NCI-H2029 treated with DMSO at 0.1 percent for 48 hours (cell line): ENCODE measurements at places on chromosomes 2 and 18.

DNA sequence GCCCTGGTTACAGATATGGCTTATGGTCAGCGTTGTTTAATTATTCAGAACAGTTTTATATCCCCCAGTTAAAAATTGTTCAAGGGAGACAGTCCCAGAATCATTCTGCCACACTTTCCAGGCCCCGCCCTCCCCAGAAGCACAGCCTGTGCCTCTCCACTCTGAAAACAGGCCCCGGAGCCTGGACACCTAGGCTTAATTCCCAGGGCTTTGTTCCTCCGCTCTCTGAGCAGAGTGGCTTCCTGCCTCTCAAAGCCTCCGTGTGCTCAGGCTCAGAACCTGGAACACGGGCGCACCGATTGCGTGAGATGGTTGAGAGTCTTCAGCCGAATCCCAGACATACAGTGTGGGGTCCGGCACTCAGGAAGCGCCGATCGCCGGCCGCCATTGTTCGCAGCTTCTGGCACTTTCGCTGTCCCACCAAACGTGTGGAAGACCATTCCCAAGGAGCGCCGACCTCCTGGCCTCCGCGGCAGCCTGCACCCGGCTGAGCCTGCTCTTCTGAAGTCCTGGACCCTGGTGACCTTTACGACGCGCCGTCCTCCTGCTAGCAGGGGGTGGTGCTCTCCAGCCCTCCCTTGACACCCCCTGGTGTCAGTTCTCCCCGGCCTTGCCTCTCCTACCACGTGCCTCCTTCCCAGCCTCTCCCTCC lies 45.6 kb downstream of the TWIST2 start:
- no peak for DNase-seq

DNA sequence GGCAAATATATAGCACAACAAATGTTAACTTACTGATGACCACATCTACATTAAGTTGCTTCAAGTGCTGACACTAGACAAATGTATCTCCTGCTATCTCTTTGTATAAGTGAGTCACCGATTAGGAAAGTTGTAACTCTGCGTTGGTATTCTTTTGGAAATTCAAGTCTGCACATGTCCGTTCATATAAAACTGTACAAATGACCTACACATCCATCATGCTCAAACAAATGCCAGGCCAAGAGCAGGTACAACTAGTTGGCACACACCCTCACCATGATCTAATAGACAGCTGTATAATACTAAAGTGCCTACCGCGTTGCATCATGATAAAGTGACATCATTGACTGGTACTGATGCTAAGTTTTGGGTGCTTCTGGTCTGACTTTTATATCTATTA lies 141.1 kb downstream of the RBMS1 start:
- no peak for DNase-seq

GRCh38 chr2:239824046-239824694 lies 201.0 kb downstream of the NDUFA10 start:
- peak; percentile 54 for DNase-seq

- DNase-seq: no peak
Measured at GRCh38 chr2:173307293-173307692, 47.4 kb upstream of the CDCA7 start.

GRCh38 chr2:146621656-146622055 lies 1223.2 kb upstream of the ACVR2A start:
- DNase-seq: no peak

- no peak for DNase-seq
Measured at GRCh38 chr2:148521181-148521580, 123.4 kb upstream of the EPC2 start.

DNA sequence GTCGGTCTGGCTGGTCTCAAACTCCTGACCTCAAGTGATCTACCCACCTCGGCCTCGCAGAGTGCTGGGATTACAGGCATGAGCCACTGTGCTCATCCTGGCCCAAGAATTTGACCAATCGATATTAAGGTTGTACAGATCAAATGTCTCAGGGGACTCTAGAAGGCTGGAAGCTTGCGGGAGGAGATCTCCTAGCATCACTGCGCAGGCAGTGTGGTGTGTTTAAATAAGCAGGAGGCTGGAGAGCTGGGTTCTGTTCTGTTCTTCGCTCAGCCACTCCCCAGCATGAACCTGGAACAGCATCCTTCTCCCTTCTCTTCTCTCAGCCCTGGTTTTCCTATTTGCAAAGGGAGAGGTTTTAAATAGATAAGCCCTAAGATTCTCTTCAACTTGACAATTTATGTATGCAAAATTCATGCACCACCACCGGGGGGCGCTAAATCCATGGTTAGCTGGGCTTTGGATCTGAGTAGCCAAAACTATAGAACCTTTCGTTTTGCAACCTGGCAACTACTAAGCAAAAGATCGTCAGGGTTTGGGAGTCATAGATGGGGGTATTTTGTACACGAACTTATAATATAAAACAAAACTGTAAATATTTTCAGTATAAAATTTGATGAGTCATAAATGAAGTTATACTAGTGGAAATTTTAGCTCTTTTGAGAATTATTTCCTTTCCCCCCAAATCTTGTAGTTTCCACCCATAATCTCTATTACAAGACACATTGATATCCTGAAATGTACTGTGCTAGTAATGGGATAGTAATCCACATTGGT lies 60.6 kb downstream of the SLC16A14 start:
- DNase-seq: peak; percentile 54

DNA sequence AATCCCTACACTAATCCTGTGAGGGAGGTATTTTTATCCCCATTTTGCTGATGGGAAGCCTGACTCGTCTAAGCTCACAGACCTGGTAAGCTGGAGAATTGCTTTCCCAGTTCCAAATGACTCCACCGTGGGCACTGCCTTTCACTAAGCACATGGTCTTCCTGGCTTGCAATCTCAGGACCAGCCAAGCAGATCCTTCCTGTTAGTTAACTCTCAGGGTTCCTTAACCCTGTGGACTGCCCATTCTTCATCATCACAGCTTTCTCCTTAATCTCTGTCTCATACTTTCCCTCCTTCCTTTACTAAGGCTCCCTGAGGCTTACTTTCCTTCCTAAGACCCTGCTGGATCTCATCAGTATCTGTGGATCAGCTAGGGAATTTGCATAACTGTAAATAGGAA lies 122.2 kb upstream of the ZEB2 start:
- DNase-seq: no peak

- DNase-seq: no peak
Measured at GRCh38 chr2:38109732-38110181, 33.8 kb upstream of the CYP1B1 start.

DNA sequence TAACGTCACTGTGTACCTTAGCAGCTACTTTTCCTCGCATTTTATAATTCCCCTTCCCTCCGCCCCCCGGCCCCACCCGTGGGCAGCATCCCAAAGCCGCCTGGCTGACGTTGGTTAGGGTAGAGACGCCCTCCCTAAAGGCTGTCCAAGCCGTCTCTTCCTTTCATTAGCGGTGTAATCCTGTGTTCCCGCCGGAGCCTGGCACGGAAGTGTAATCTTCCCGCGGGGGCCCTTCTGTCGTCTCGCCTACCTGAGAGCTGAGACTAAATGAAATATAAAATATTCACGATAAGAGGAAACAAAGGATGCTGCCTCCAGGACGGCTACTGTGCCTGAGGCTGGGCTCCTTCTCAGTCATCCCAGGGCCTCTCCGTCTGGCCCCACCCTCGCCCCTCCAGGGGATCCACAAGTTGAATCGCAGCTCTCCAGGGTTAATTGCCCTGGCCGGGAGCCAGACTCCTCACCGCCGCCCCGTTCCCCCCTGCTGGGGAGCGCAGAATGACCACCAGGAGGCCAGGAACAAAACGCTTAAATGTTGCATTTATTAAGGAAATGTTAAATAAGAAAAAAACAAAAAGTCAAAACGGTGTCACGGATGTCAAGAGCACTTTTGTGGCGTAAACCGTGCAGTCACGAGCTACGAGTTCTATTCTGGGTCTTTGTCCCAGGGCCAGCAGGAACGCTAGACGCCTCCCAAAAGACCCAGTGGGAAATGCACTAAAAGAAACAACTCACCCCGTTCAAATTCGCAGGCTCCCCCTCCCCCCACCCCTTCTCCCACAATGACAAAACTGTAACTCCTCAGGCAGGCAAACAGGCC lies 1.5 kb downstream of the RPRM start:
- peak; percentile 57 for DNase-seq

- DNase-seq: no peak
Measured at GRCh38 chr2:180828756-180829155, 151.6 kb upstream of the UBE2E3 start.

DNA sequence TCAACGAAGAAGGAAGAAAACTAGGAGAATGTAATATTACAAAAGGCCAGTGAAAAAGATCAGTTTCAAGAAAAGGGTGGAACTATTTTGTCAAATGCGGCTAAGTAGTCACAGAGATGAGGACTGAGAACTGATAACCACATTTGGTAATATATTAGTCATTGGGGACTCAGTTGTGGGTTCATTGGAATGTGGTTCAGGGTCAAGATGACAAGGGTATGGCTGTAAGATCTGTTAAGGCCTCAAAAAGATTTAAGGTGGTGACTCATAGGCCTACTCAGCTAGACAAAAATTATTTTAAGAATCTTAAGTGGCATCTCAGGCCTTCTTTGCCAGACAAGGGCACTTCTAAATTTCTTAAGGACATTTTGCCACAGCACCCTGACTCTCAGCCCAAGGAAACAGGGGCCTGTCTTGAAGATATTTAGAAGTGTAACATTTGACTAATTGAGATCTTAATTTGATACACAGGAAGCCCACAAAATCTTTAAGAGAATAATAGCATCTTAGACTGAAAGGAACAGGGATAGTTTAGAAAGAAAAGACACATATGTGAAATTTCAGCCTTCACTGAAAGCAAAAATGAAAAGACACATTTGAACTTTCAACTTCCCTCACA lies 81.3 kb downstream of the STRADB start:
- DNase-seq: no peak
